Kidney epithelial cell (primary cell): ENCODE measurements at places on chromosomes 1 and 21.

DNA sequence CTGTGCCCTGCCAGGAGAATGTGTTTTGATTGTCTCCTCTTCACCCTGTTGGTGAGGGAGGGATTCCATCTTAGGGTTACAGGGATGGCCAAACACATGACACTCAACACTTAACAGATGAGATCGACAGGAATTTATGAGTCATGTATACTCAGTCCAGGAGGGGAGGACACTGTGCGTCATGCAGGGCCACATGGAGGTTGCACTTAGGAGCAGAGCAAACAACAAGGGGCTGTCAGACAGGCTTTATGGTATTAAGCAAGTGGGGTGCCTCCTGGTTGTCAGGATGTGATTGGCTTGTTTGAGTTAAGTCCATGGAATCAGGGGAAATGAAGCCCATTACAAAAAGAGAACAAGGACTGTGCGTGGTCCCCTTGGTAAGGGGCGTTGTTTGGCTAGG is 26.9 kb downstream of the EDARADD start:
- peak; percentile 34 for DNase-seq

- DNase-seq: no peak
Observed at GRCh38 chr21:46634427-46634826, 1.0 kb upstream of the PRMT2 start.

DNA sequence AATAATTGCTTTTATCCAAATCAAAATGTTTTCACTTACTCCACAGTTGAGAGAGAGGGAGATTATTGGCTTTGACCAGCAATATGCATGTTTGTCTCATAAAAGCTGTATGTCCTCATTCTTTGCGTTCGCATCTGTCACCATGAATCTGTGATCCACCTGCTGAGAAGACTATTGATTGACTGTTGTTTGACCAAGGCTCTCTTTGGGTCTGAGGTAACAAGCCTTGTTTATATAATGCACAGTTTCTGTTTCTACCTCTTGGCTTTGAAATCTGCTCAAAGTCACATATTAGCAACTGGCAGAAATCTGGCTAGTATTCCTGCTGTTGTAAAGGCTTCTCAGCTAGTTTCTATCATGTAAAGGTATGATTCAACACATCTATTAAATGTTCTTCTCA is 157.0 kb downstream of the LYPLAL1 start:
- no peak for DNase-seq

- DNase-seq: no peak
Observed at GRCh38 chr1:20375563-20375962, 84.9 kb downstream of the VWA5B1 start.

- DNase-seq: no peak
Observed at GRCh38 chr1:54609301-54609921, 13.9 kb downstream of the FAM151A start.

DNA sequence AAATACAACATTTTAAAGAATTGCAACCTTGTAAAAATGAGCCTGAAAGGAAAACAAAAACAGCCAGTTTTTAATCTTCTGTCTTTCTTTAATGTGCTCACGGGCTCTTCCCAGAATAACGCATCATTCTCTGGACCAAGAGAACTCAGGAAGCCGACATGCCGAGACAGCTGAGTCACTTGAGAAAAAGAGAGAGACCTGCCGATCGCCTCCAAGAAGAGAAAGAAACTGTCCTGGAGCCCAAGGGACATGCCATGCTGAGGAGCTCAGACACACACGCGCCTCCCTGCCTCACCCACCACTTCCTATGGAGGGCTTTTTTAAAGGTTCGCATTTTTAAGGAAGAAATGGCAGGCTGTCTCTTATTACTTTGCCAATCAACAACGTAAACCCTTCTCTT is 176.4 kb downstream of the ZNF281 start:
- DNase-seq: no peak

- DNase-seq: no peak
Observed at GRCh38 chr1:156860628-156861423, at the start of gene NTRK1. Gene NTRK1, plus strand, starts transcription at chr1:156860865. Its CDS starts 70 bp downstream, at chr1:156860935.

- no peak for DNase-seq
Observed at GRCh38 chr1:180360333-180361075, 130.4 kb downstream of the LHX4 start.

DNA sequence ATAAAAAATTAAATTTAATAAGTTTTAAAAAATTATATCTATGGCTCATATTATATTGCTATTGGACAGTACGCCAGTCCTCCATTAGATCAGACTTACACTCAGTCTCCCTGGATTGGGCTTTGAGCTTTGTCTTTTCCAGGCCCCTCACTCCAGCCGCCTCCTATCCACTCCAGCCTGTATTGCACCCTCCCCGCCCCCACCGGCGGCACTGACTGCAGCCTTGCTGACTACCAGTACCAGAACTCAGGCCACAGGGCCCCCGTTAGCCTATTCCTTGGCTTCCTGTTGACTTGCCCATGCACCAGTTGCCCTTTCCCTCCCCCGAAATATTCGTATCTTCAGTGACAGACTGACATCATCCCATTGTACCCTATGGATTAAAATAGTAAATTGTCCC is 127.9 kb downstream of the CSMD2 start:
- no peak for DNase-seq

DNA sequence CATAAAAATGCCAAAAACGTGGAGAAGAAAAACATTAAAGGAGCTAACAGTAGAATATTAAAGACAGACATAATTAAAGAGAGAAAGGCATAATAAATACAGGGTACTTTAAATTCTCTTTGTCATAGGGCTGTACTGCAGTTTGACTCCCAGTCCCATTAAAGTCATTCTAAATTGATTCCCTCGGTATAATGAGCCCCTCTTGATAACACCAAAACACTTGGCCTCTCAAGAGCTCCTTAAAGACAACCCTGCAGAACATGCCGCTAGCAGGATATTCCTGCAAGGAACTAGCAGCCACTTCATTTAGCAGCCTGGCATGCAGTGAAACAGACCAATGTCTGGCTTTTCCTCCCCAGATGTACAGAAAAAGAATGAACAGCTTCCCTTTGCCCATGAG is 273.8 kb upstream of the ESRRG start:
- no peak for DNase-seq

GRCh38 chr1:225464851-225465792 is 37.3 kb upstream of the LBR start:
- DNase-seq: no peak

DNA sequence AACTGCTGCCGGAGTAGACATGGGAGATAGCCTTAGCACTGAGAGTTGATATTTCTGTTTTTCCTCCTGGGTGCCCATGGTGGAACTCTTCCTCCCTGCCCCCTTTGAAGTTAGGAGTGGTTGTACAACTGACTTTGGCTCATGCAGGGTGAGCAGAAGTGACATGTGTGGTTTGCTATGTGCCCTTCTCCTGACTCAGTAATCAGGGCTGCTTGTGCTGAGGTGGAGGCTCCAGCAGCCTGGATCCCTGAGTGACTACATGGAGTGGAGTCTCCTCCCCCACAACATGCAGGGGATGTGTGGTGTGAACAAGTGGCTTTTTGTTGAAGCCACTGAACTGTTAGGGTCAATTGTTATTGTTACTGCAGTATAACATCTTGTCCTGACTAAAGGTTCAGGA is 261.6 kb downstream of the CAMTA1 start:
- DNase-seq: no peak

GRCh38 chr1:210750468-210750867 is 383.5 kb downstream of the KCNH1 start:
- no peak for DNase-seq

DNA sequence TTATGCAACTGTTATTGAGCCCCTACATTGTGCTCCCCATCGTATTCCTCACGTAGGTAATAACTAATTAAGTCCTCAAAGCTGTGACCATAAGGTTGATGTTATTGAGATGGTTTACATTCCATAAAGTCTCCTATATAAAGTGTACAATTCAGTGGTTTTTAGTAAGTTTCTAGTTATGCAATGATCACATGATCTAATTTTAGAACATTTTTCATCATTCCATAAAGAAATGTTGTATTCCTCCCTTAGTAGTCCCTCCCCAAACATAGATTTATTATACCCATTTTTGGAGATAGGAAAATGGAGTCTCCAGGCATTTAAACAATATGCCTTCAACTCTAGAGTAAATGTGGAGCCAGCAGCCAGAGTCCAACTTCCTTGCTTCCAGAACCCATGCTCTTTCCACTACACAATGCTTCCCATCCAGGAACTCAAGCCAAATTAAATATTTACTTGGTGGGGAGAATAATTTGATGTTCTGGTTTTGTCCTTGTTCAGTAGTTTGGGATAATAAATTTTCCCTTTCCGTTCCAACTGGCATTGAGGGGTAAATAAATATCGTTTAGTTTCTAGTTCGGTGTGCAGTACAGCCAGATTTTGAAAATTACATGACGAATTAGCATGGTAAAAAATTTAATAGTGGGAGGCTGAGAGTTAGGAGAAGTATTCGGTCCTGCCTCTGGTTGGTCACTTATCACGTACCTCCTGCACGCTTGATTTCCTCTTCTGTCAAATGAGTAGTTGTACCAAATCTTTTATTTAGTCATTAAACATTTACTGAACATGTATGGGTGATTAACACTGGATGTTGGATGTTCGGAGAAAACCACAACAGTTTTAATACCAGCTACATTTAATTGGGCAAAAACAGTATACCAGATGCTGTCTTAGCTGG is 66.3 kb downstream of the CACHD1 start:
- DNase-seq: no peak

GRCh38 chr1:214439352-214440119 is 111.9 kb downstream of the PTPN14 start:
- DNase-seq: peak; percentile 82

- DNase-seq: no peak
Observed at GRCh38 chr1:42931108-42931539, 27.5 kb downstream of the SLC2A1 start.

DNA sequence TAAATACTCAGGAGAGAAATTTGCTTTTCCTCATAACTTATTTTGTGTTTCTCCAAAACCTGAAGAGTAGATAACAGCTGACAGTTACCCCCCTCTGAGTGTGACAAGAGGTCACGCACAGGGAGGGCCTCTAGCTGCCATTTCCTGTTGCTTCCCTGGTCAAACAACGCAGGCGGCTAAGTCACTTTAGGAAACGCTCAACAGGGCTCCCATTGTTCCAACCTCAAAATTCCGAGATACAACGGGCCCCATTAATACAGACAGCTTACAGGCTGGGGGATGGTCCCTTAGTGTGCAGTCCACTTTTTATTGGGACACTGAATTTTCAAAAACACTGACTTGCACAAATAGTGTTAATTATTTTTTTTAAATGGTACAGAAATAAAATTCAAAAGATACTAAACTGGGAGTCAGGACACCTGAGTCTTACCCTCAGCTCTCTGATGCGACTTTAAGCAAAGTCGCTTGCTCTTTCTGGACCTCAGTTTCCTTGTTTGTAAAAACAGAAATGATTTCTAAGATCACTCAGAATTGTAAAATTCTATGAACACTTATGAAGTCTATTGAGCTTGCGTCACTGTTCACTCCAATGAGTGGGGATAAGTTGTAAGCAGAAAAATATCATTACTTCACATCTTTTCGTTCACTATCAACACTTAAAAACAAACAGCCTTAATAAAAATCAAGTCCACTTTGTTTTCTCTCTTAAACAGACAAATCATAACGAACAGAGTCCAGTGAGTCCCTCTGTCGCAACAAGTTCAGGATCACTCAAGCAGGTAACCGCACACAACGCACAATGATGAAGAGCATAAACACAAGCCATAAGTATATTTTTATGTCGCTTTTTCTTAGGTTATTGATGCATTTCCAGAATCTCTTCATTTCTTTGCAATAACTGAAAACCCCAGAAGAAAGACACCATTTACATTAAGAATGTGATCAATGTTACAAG is 13.5 kb downstream of the LZIC start:
- no peak for DNase-seq

DNA sequence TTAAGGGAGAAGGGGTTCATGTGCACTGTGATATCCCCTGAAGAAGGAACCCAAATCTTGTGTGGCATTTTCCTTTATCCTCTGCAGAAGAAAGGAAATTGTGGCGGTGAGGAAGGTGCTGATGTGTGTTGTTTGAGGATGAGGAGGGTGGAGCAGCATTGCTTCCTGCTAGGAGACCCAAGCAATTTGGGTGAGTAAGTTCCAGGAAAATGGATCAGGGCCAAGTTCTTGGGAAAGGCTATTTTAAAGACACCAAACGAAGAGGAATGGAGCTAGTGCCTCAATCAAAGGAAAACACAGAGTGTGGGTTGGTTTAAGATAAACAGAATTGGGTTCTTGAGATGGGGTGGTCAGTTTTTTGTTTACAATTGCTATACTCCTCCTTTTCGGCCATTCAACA is 86.7 kb upstream of the MARK1 start:
- no peak for DNase-seq

GRCh38 chr1:37807220-37807554 is 403 bp upstream of the C1orf122 start:
- DNase-seq: no peak

GRCh38 chr1:236829085-236829484 is 34.0 kb downstream of the MTR start:
- no peak for DNase-seq

DNA sequence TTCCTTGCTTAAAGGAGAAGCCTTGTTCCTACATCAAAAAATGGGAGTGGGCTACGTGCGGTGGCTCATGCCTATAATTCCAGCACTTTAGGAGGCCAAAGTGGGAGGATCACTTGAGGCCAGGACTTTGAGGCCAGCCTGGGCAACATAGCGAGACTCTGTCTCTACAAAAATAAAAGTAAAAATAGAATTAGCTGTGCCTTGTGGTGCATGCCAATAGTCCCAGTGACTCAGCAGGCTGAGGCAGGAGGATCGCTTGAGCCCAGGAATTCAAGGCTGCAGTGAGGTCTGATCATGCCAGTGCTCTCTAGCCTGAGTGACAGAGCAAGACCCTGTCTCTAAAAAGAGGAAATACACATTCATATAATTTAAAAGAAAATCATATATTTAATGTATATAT is 127.1 kb downstream of the C1orf21 start:
- DNase-seq: peak; percentile 21

GRCh38 chr1:230123280-230124185 is 56.5 kb downstream of the GALNT2 start:
- DNase-seq: no peak

DNA sequence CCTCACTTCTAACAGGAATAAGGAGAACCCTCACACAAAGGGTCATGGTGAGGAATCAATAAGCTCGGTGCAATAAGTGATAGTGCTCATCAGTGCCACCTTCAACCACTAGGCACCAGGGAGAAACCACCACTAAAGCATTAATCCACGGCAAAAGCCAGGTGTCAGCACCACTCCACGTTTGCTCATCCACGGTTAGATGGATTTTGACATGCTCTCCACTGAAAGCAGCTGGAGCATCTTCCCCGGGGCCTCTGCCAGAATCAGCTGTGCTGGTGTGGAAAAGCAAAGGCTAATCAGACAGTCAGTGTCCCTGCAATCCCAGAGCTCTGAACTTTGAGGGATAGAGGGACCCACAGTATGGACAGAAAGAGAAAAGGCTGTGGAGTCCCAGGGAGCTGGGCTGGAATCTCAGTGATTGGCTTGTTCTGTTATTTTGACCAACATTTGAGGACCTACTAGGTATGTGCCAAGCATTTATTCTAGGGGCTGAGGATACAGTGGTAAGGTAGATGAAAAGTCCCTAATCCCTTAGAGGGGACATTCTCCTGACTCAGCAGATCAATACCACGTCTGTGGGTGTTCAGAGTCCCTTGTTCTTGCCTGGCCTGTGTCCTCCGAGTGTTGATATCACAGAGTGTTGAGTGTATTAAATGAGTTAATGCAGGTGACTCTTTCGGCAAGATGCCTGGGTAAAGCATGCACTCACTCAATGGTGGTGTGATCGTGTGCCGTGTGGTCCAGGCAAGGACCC is 41.3 kb downstream of the FHAD1 start:
- DNase-seq: no peak

GRCh38 chr1:111162488-111162880 is 22.5 kb downstream of the CEPT1 start:
- DNase-seq: no peak
